GM23248 (cell line): ENCODE measurements at places on chromosomes 1 and 21. TPM values are rescaled to one million over a fixed set of nuclear protein-coding genes. Genes with fewer than 3 reads are reported as not detected.

GRCh38 chr1:3662080-3662671 is 9.9 kb downstream of the TP73 start:
- no peak for DNase-seq

DNA sequence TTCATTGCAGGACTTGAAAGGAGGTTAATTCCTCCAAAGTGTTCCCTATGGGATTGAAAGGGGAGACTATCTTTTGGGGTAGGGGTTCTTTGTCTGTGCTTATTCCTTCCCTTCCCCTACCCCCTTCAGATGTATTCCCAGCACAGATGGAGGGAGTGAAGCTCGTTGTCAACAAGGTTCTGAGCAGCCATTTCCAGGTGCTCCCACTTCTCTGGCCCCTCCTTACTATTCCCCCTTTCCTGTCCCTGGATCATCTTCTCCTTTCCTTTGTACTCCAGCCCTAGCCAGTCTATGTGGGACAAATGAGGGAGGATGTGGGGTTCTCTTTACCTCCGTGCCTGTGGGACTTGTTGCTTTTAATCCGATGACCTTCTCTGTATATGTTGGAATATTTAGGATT is 899 bp downstream of the TOMM40L start:
- DNase-seq: no peak

DNA sequence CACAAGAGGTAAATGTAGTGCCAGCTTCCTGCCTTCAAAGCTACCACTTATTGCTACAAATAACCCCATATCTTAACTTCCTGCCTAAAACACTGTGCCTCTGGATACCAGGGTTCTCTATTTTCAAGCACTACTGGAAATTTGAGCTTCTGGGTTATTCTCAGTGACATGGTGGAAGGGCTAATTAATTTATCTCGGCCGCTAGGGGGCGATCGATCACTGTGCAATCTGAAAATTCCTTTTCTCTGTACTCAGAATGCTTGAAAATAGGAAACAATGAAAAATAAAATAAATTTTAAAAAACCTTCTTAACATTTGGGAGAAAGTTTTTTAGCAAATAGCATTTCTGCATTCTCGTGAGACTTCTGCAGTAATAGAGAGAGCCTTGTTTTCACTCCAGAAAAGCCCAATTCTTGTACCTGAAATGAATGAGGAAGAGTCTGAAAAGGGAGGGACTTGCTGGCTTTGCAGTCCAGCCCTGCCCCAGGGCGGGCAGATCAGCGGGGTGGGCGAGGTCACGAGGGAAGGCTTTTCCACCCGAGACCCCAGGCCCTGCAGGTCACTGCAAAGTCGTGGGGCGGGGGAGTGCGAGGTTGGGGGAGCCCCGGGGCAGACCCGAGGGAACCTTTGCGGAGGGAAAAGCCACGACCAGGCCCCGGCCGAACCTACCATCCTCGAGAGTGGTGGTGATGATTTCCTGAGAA is 276.7 kb downstream of the PCP4 start:
- peak; percentile 61 for DNase-seq

GRCh38 chr1:76161451-76161850 is 86.9 kb downstream of the ST6GALNAC3 start:
- no peak for DNase-seq

DNA sequence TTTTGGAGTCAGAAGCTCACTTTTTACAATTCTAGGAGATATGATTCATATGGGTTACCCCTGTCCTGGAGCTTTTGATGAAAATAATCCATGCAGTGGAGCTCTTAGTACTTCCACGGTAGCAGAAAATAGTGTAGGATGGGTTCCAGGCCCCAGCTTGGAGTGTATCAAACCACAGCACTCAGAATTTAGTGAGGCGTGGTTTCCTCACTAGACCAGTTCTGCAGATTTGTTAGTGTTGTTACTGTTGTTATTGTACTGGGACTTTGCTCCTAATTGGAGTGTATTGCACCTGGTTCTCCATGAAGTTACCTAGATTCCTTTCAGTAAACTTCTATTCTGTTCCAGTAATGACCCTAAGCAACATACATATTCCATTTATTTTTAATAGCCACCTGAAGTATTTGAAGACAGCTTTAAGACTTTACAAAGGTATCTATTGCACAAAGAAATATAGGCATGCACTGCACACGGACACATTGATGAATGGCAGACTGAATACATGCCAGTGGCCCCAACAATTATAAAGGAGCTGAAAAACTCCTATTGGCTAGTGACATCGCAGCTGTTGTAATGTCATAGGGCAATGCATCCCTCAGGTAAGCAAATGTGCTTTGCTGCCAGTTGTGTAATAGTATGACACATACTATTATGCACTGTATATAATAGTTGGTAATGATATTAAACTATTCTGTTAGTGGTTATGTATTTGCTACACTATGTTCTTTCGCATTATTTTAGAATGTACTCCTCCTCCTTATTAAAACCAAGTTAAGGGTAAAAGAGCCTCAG is 1058.0 kb downstream of the KCNT2 start:
- no peak for DNase-seq

DNA sequence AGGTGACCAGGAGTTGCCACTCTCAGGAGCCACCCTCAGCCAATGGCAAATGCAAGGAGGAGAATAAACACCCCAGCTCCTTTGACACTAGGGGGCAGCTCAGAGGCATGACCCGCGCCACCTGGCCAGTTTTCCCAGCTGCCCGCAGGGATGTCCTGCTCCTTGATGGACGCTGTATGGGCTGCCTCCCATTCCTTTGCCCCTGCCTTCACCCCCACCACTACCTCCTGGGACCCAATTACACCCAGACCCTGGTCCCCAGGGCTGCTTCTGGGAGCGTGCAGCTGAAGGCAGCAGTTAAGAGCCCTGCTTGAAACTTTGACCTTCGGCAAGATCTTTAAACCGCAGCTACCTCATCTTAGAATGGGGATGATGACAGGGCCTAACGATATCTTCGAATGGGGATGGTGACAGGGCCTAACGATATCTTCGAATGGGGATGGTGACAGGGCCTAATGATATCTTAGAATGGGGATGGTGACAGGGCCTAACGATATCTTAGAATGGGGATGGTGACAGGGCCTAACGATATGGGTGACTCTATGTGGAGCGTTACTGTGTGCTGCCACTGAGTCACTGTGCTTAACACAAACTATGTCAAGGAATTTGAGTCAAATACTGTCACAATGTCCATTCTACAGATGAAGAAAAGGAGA is 163.0 kb upstream of the KAZN start:
- no peak for DNase-seq

GRCh38 chr1:32501865-32502264 is 37.0 kb downstream of the ZBTB8B start:
- DNase-seq: no peak

DNA sequence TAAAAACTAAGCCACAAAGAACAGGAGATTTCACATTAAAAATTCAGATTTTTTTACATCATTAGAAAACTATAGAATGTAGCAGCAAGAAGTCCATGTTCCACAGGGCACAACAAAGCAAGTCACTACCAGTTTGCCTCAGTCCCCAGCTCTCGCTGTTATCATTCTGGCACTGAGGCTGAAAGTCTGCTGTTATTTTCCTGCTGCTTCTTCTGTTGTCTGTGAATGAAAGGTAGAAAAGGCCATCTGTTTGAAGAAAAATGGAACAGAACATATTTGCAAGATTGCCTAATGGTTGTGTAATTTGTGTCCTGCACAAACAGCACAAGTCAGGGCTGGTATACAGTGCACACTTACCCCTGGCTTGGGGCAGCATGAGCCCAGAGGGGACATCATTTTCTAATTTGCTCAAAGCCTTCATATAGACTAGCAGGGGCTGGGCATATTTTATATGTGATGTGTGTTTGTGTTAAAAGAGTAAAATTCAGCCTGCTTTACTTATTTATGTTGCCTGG is 105.6 kb upstream of the COG2 start:
- no peak for DNase-seq

- DNase-seq: no peak
Measured at GRCh38 chr1:1939296-1940122, 20.4 kb upstream of the TMEM52 start.

DNA sequence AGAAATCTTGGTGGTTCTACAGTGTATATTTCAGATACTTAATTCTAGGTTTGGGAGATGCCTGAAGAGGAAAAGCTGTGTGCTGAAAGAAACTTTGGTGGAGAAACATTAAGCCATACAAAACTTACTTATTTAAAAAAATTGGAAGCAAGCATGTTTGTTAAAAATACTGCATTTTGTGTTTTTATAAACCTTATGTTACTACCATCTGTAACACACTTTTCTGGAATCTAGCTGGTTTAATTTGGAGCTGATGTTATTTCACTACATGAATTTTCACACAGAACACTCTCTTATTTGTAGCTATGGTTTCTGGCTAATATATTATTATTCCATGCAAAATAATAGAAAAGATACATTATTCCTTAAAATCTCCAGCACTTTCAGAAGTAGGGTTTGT is 710.7 kb downstream of the ADGRL2 start:
- DNase-seq: no peak

The INAVA gene
- not detected in 2 replicates for polyA plus RNA-seq

The DHX9 gene
- polyA plus RNA-seq: 67.6 and 70.9 TPM in 2 replicates

The GPR37L1 gene
- 0.03 TPM in 1 of 2 replicates, not detected in the other for polyA plus RNA-seq

The NUP210L gene
- polyA plus RNA-seq: not detected in 2 replicates
